Bronchial epithelial cell (primary cell): ENCODE measurements at places on chromosomes 3 and 15. TPM values are rescaled to one million over a fixed set of nuclear protein-coding genes. Genes with fewer than 3 reads are reported as not detected.
A peak's percentile ranks its signal among the peaks of the same experiment; 100 is the strongest.

DNA sequence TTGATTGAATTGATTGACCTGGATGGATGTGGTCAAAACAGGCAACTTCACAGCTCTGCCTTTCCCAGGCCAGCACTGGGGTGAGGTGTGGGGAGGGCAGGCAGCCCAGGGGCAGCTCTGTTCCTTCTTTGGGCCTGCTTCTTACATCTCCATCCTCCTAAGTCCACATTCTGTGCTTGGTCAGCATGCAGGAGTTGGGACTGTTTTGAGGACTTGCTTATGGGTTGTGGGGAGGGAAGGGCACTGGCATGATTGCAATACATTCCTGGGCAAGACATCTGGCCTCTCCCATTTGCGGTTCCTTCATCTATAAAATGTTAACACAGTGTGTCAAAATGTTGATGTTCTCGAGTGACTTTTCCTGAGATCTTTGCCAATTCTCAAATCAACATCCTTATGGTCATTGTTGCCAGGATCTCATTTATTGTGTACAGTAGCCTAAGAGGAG, 84.1 kb downstream of the ST6GAL1 start:
- no peak for DNase-seq

DNA sequence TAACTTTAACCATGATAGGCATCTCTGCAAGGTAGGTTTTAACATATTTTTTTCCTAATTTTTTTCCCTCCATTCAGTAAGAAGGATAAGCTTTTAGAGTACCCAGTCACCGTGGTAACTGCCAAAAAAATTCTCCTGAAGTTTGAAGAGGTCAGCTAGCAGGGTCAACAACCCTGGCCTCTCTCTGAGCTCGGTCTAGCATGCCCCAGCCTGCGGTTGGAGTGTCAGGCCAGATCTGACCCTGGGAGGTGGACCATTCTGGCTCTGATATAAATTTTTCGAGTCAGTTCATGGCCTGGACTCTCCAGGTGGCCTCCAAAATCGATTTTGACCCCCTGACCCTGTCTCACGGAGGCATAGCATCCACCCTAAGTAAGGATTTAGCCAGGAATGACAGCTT, 29.7 kb downstream of the SOX2 start:
- no peak for DNase-seq

DNA sequence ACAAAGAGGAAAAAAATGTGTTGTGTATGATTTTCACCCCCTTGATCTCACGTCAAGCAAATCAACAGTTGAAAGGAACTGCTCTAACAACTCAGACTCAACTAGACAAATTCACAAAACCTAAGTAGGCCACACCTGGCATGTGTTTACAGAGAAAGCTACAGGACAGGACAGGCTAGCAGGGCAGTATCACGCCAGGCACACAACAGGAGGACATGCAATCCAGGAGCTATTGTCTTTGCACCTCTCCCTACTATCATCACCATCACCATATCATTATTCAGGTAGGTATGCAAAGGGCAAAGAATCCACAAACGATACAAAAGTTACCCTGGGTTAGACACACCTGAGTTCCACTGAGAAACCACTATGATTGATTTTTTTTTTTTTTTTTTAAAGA, 86.4 kb downstream of the TBL1XR1 start:
- peak; percentile 37 for DNase-seq

Gene KLF15
- total RNA-seq: 0.26 and 3.4 TPM in 2 replicates

Gene TICRR
- total RNA-seq: 0.26 TPM in 2 replicates
